SJCRH30 (cell line): ENCODE measurements at places on chromosomes 11 and 22. TPM values are rescaled to one million over a fixed set of nuclear protein-coding genes. Genes with fewer than 3 reads are reported as not detected.

GRCh38 chr11:17463546-17464174, 13.0 kb downstream of the ABCC8 start:
- peaks cover 7% of the 10 kb centered on the region; the same call in 1 of the 2 replicates for H3K27me3 ChIP-seq
- no peak overlapping the region for H3K27ac ChIP-seq
- no peak overlapping the region for H3K4me3 ChIP-seq
- no peaks in the 10 kb centered on the region for H3K4me1 ChIP-seq
- no peak for DNase-seq
- H3K36me3 ChIP-seq, result no peaks in the 10 kb centered on the region

DNA sequence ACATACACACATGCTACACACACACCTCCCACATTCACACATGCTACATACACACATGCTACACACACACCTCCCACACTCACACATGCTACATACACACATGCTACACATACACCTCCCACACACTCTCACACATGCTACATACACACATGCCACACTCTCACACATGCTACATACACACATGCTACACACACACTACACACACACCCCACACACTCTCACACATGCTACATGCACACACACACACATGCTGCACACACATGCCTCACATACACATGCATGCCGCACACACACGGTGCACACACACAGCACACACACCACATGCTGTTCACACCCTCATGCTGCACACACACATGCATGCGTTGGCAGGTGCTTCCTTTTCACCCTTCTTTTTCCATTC, 495.4 kb downstream of the NTM start:
- no peaks in the 10 kb centered on the region for H3K36me3 ChIP-seq
- no peak for DNase-seq
- H3K27ac ChIP-seq, result no peak overlapping the region
- no peaks in the 10 kb centered on the region for H3K4me1 ChIP-seq
- no peak overlapping the region for H3K4me3 ChIP-seq
- H3K27me3 ChIP-seq, result no peaks in the 10 kb centered on the region

Gene PKNOX2
- total RNA-seq, result 13.1 and 15.1 TPM in 2 replicates

- DNase-seq, result no peak
- peaks cover 7% of the 10 kb centered on the region for H3K4me1 ChIP-seq
- H3K36me3 ChIP-seq, result peaks cover 2% of the 10 kb centered on the region; the same call in 1 of the 2 replicates
- no peaks in the 10 kb centered on the region for H3K27me3 ChIP-seq
Measured at GRCh38 chr22:46165977-46166376, 15.7 kb downstream of the PPARA start.

DNA sequence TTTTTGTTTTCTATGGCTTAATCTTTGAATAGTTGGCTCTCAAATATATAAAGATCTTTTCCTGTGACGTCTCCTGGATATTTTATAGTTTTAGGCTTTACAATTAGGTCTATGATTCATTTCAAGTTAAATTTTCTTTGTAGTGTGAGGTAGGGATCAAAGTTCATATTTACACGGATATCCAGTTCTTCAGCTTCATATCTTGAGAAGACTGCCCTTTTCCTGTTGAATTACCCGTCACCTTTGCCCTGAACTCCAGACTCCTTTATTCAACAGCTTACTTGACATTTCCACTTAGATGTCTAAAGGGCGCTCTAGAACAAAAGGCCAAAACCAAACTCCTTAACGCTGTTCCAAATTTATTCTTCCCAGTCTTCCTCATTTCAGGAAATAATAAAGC, 51.7 kb downstream of the TTC17 start:
- H3K27ac ChIP-seq, result no peak overlapping the region
- H3K36me3 ChIP-seq, result peaks cover 60% of the 10 kb centered on the region
- DNase-seq, result no peak
- no peaks in the 10 kb centered on the region for H3K27me3 ChIP-seq
- H3K4me1 ChIP-seq, result 0 out of 2 replicates have a peak, but pooled peaks cover under 1% of the 10 kb centered on the region
- no peak overlapping the region for H3K4me3 ChIP-seq

- peaks cover 21% of the 10 kb centered on the region for H3K4me1 ChIP-seq
- H3K27me3 ChIP-seq, result peaks cover 2% of the 10 kb centered on the region; the same call in 1 of the 2 replicates
- H3K27ac ChIP-seq, result no peak overlapping the region
Measured at GRCh38 chr11:72629266-72629665, 45.0 kb downstream of the PDE2A start.

DNA sequence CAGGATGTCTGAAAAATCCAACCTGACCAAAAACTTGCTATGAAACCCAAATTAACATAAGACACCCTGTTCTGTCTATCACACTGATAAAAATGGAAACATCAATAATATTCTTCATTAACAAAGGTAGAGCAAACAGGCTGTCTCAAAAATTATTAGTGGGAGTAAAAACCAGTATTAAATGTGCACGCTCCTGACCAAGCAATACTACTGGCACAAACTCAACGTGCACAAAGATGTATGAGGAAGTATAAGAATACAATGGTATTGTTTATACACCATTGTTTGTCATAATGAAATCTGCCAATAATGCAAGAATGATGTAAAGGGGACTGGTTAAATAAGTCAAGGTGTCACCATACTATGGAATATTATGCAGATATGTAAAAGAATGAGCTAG, 288.5 kb downstream of the MN1 start:
- DNase-seq, result no peak
- no peak overlapping the region for H3K4me3 ChIP-seq
- H3K36me3 ChIP-seq, result no peaks in the 10 kb centered on the region
- peaks cover 31% of the 10 kb centered on the region for H3K4me1 ChIP-seq
- H3K27ac ChIP-seq, result no peak overlapping the region
- H3K27me3 ChIP-seq, result no peaks in the 10 kb centered on the region

- DNase-seq, result no peak
- H3K36me3 ChIP-seq, result peaks cover 88% of the 10 kb centered on the region
- H3K27ac ChIP-seq, result no peak overlapping the region
Measured at GRCh38 chr22:42596336-42596735, 18.3 kb downstream of the POLDIP3 start.

GRCh38 chr11:65132238-65132987, 1.9 kb downstream of the SYVN1 start:
- H3K27me3 ChIP-seq, result no peaks in the 10 kb centered on the region
- peaks cover 6% of the 10 kb centered on the region; the same call in 1 of the 2 replicates for H3K4me1 ChIP-seq
- DNase-seq, result no peak
- no peak overlapping the region for H3K27ac ChIP-seq

- no peaks in the 10 kb centered on the region for H3K27me3 ChIP-seq
- H3K4me3 ChIP-seq, result no peak overlapping the region
- DNase-seq, result no peak
Measured at GRCh38 chr11:129703846-129704245, 111.8 kb upstream of the TMEM45B start.

Gene HEPN1
- total RNA-seq, result not detected in 2 replicates

Gene PATE4
- total RNA-seq, result not detected in 2 replicates

Gene SLC22A12
- not detected in 2 replicates for total RNA-seq

- no peak overlapping the region for H3K27ac ChIP-seq
- H3K4me1 ChIP-seq, result no peaks in the 10 kb centered on the region
- no peaks in the 10 kb centered on the region for H3K36me3 ChIP-seq
- no peaks in the 10 kb centered on the region for H3K27me3 ChIP-seq
- no peak overlapping the region for H3K4me3 ChIP-seq
- DNase-seq, result no peak
Measured at GRCh38 chr11:59425131-59425530, 1.1 kb downstream of the OR5A2 start.

DNA sequence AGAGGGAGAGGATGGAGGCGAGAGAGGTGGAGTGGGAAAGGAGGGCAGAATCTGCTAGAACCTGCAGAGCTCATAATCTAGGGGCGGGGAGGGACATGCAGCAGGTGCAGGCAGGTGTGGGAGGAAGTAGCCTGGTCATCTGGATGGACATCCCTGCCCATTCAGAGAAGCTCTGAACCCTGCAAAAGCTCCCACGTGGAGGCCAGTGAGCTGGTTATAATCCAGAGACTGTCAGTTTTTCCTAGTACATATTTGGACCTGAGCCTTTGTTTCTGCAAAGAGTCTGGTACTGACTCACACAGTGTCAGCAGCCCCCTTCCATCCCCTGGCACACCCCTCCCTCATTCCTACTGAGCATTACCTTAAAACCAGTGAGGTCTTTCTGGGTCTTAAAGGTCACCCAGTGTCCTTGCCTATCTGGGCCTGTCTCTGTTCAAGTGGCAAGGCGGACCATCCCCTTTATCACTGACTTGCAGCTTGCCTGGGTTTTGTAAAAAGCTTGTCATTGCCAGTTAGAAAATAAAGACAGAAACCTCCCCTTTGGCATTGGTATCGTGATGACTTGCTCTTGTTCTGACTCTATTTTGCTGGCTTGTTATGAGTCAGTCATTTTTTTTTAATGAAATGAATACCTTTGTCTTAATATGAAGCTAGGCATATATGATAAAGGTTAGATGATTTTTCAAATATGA, 26.1 kb downstream of the PTPRJ start:
- H3K4me3 ChIP-seq, result no peak overlapping the region
- peaks cover 4% of the 10 kb centered on the region; the same call in 1 of the 2 replicates for H3K27me3 ChIP-seq
- H3K4me1 ChIP-seq, result no peaks in the 10 kb centered on the region; the same call in 1 of the 2 replicates
- no peak for DNase-seq
- no peaks in the 10 kb centered on the region for H3K36me3 ChIP-seq
